Left cardiac atrium (tissue), 4 donors: ENCODE measurements at places on chromosomes 6 and 20.

DNA sequence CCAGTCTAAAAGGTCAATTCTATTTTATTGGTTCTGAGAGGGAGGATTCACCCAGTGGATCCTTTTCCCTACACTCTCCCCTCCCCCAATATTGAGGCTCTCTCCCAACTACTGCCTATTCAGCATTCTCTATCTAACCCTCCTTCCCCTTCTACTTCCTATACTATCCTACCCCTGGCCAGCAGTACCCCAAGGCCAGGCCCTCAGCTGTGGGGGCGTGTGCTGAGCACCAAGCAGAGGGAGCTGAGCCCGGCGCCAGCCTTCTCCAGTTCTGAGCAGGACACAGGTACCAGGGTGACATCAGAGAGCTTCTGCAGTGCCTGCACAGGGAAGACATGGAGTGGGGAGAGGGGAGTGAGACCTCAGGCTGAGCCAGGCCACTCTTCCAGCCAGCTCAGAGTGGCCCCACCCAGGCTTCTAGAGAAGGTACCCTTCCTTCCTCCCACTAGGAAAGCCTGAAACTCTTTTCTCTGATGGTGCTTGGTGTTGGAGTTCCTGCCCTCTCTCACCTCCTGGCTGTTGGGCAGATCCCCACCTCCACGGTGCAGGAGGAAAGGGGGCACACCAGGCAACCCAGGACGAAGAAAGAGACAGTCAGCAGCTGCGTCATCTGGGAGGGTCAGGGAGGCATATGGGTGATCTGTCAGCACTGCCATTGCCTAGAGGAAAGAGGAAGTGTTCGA is 1.9 kb downstream of the DDAH2 start:
- DNase-seq = no peak

- DNase-seq = no peak
Measured at GRCh38 chr6:167506443-167507301, 181.8 kb downstream of the TTLL2 start.

GRCh38 chr6:137875606-137876005 is 8.5 kb downstream of the TNFAIP3 start:
- DNase-seq = no peak

DNA sequence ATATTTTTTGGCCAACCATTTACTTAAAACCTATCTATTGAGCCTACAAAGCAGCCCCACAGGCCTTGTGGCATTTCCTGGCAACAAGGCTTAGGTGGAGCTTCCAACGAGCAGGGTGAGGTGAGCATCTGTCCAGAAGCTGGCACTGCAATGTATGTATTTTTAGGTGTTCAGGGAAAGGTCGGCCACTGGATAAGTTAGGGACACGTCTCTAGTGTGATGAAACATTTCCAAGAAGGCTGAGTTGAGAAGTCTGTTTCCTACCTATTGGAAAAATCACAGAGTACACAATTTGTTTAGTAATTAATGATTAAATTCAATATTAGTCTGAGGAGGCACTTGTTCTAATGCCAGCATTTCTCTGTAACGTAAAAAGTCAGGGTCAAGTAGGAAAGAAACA is 17.8 kb upstream of the RCAN2 start:
- DNase-seq = no peak

DNA sequence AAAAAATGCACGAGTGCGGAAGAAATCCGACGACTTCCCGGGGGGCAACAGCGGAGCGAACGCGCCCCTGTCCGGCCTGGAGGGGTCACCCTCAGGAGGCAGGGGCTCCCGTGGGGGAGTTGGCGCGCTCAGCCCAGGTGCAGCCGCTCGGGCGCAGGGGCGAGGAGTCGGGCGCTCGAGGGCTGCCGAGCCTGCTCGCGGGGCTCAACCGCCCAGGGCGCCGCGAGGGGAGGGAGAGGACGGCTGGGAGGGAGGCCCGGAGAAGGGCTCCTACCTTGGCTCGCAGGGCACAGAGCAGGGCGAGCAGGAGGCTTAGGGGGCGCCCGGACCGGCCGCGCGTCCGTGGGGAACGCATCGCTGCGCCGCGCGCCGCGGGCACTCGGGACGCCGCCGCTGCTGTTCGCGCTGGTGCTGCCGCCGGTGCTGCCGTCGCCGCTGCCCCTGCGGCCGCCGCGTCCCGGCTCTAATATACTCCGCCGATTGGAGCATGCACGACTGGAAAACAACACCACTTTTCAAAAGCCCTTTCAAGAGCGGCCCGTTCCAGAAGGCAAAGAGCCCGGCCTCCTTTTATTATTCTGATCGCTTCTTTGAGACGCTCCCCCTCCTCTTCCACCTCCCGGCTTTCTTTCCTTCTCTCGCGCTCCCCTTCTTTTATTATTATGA is 490 bp downstream of the JAG1 start:
- peak; percentile 55 for DNase-seq

- DNase-seq = no peak
Measured at GRCh38 chr20:53309515-53309914, 284.1 kb downstream of the ZNF217 start.

DNA sequence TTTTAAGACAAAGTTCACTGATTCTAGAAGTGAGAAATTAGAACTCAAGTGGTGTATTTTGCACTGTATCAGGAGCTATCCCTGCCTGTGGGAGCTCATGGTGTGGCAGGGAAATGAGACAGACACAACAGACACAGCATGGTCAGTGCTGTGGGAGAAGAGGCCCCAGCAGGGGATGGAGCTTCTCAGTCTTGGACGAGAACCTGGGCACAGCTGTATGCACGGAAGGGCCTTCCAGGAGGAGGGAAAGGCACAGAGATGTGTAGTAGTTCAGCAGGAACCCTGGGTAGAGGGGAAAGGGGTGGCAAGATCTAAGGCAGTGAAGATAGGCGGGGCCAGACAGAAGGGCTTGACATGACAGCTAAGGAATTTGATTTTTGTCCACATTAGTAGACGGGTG is 48.8 kb upstream of the KIF25 start:
- no peak for DNase-seq

DNA sequence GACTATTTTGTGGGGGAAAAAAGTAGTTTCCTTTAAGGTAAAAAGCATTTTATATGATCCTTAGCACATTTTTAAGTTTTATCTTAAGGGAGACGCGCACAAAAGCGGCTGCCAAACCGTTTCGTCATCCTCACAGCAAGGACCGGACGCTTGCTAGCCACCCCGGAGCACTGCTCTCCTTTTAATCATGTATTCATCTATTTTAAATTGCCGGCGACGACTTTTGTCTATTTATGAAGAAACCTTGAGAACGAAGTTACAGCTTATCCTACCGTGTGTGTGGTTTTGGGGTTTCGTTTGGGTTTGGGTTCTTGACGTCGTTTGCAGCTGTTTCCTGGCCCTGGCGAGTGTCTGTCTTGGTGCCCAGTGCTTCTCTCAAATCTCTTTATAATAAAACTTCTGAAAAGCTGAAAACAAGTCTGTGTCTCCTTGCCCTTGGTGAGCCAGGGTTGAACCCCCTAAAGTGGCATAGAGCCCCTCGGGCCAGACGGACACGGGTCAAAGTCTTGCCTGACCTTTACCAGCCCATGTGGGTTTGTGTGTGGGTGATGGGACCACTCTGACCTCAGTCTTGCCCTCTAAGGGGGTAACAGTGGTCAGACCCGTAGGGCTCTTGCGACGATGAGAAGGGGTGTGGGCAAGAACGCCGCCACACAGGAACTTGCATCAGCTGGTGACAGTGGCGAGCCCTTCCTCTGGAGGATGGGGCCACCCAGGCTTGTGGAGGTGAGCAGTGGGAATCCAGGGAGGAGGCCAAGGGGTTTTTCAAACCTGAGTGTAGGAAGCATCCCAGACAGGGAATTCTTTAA is 117.6 kb downstream of the JPH2 start:
- DNase-seq = no peak

DNA sequence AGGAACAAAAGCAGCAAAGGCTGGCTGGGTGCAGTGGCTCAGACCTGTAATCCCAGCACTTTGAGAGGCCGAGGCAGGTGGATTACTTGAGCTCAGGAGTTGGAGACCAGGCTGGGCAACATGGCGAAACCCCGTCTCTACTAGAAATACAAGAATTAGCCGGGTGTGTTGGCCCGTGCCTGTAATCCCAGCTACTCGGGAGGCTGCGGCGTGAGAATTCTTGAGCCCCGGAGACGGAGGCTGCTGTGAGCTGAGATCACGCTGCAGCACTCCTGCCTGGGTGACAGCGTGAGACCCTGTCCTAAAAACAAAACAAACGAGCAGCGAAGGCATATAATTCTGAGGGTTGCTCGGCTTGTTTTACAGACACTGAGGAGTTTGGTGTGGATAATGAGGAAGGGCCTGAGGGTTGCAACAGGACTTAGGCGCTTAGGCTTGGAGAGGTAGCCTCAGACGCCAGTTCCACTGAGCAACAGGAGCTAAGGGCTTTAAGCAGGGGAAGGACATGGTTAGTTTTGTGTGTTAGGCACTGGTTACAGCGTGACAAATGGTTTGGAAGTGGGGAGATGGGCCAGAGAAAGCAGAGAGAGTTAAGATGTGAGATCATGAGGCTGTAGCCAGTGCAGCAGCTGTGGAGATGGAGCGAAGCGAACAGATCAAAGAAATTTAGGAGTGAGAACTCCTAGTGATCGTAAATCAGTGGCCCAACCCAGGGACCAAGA is 1.2 kb downstream of the MYH7B start:
- no peak for DNase-seq

GRCh38 chr6:1641343-1641885 is 31.7 kb downstream of the FOXC1 start:
- no peak for DNase-seq

DNA sequence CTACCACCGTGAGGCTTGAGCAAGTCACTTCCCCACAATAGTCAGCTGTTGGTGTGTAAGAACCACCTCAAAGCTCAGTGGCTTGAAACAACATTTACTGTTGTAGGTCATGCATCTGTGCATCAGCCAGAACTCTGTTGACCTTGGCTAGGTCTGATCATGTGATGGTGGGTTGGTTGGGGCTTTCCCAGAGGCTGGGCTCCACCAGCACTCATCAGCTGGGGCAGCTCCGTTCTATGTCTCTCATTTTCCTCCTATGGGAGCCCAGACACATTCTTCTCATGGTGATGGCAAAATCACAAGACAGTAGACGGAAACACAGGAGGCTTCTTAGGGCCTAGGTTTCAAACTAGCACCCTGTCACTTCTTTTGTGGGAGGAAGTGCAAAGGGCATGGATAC is 42.8 kb upstream of the PSMF1 start:
- DNase-seq = no peak

- DNase-seq = no peak
Measured at GRCh38 chr6:142843361-142843760, 101.6 kb downstream of the HIVEP2 start.

DNA sequence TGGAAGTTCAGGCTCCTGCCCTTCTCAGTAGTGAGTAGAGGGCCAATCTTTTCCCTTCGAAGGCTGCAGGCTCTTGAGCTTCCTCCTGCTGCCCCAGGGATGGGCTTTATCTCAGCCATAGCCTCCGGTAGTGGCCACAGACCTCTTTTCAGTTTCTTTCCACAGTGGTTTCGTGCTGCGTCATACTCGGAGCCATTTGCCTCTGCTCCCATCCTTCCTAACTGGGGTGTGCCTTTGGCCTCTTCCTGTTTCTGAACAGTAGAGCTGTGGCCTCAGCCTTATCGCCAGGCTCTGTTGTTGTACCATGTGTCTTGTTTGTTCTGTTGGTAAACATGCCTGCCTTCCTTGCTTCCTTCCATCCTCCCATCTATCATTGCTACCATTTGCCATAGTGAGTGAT is 54.1 kb downstream of the TULP4 start:
- no peak for DNase-seq

GRCh38 chr6:49541936-49542335 is 8.5 kb upstream of the C6orf141 start:
- no peak for DNase-seq

GRCh38 chr6:44788387-44788981 is 401.0 kb downstream of the CDC5L start:
- DNase-seq = no peak

GRCh38 chr6:74283532-74283931 is 587.5 kb downstream of the CD109 start:
- DNase-seq = no peak

- no peak for DNase-seq
Measured at GRCh38 chr6:17771609-17772008, 64.9 kb upstream of the NUP153 start.

DNA sequence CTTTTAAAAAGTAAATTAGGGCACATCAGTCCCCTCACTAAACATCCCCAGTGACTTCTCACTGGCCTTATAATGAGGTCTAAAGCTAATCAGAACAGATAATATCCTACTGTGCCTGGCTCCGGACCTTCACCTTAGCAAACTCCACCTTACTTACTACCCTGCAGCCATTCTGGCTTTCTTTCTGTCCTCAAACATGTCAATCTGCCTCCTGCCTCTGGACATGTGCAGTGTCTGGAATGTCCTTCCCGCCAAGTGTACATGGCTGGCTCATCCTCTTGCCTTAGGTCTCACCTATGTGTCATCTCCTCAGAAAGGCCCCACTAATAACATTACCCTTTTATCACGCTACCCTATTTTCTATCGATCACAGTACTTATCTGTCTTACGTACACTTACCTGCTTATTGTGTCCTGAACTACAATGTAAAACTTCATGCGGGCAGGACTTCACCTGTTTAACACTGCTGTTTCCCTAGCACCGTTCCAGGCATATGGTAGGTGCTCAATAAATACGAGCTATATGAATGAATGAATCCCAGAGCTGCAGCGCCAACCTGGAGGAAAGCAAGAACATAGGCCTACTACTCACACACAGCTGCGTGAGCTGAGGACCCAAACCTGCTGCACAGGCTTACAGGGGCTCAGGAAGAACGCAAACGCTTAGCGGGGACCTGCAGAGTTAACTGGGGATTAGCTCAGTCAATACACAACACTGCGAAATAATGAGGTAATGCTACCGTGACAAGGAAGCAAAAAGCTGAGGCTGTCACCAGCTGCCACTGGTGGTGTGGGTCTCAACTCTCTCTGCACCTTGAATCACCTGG is 991 bp downstream of the UQCC2 start:
- DNase-seq = no peak

DNA sequence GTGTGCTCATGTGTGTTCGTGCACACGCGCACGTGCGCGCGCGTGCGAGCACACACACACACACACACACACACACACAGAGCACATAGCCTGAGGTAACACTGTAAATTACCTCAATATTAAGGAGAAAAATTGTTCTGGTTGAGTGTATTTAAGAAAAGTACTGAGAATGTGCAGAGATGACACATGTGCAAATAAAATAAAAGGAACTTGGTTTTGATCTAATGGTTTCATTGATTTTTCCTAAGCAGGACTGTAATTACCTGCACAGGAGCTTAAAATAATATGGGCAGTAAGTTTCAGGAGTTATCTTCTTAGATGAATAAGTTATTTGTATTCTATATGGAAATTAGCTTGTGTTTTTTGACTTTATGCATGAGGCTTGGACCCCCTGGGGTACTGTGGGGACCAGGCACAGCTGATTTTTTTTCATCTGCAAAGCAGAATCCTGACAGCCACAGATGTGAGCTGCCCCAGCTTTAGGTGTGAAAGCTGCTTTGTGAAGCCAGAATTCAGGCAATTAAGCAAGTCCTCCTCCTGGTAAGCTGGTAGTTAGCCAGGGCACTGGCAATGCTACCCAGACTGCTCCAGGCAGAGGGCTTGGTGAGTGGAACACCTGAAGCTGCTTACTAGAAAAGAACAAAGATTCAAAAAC is 1040.6 kb upstream of the CITED2 start:
- no peak for DNase-seq
